ENCODE measurements at places on chromosomes 2 and 18.
A peak's percentile ranks its signal among the peaks of the same experiment; 100 is the strongest.

- no peak for DNase-seq
Observed at GRCh38 chr2:168678153-168678853, 124.1 kb upstream of the NOSTRIN start.

GRCh38 chr18:43751203-43751602 is 473.9 kb upstream of the SYT4 start:
- no peak for DNase-seq

- DNase-seq: no peak
Observed at GRCh38 chr2:241009601-241010530, 11.4 kb downstream of the SNED1 start.

- DNase-seq: no peak
Observed at GRCh38 chr2:46119453-46119852, 177.8 kb upstream of the EPAS1 start.

DNA sequence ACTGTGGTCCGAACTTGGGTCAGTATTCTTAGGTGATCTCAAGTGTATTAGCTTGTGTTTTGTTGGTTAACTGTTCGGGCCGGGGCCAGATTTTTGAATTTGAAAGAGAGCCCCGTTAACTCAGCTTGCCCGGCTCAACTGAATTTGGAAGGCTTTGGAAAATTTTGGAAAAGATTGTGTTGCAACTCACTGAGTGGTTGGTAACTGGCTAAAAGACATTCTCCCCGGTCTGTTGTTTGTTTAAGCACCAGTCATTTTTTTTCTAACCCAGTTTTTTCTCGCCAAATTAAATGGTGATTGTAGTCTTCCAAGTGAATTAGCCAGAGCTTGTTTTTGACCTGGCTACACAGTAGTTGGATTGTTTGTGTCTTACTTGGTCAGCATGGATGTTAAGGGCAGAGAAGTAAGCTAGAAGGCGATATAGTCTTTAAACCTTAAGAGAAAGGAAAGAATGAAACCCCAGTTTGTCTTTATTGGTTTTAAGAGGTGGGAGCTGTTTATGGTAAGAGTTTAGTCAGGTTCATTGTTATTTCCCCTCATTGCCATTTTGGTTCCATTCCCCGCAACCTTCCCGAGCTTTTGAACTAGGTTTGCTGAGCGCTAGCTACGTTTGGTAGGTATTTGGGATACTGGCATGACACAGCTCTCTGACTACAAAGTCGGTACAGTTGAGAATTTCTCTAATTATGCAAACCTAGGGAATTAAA is 2.4 kb downstream of the MAP4K4 start:
- DNase-seq: no peak

DNA sequence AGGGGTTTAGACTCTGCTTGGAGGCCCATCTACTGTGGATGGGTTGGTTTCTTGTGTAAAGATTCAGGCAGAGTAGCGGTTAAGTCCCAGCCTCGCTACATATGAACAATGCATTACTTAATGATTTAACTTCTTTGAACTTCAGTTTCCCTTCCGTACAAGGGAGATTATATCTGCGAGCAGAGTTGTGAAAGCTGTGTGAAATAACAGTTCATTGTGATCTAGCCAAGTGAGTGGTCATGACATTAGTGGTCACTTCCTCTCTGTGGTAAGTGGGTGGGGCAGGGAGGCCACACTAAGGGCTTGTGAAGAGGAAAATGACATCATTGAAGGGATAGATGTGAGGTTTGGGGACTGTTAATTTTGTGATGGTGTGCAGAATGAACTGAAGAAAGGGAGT is 14.1 kb upstream of the MEX3C start:
- no peak for DNase-seq

GRCh38 chr2:48445091-48445725 is 84.7 kb upstream of the STON1 start:
- no peak for DNase-seq

DNA sequence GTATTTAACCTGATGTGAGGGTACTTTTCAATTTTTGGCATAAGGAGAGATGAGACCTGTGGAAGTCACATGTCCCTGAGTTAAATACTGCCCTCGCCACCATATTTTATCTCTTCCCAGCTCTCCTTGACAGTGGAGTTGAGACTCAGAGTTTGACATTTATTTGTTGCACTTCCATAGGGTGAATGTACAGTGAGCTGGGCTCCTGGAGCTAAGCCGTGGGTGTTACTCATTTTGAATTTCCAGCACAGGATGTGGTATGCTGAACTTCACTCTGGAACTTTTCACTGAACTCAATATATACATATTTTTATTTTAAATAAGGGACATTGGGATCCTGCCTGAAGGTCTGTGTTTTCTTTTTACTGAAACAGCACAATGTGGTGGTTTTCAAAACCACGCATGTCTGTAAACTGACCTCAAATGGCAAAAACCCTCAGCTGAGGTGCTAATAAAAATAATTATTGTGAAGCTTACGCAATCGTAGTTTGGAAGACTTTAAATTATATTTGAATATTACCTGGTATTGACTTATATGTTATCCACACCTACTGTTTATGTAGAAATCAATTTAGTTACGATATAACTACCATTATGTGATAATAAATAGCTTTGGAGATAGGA is 12.1 kb downstream of the RNF144A start:
- no peak for DNase-seq

- DNase-seq: no peak
Observed at GRCh38 chr2:181822097-181822496, 69.4 kb upstream of the ITPRID2 start.

GRCh38 chr2:10490806-10491291 is 42.7 kb upstream of the ODC1 start:
- DNase-seq: no peak

GRCh38 chr2:179422037-179422643 is 157.5 kb upstream of the SESTD1 start:
- peak; percentile 11 for DNase-seq

DNA sequence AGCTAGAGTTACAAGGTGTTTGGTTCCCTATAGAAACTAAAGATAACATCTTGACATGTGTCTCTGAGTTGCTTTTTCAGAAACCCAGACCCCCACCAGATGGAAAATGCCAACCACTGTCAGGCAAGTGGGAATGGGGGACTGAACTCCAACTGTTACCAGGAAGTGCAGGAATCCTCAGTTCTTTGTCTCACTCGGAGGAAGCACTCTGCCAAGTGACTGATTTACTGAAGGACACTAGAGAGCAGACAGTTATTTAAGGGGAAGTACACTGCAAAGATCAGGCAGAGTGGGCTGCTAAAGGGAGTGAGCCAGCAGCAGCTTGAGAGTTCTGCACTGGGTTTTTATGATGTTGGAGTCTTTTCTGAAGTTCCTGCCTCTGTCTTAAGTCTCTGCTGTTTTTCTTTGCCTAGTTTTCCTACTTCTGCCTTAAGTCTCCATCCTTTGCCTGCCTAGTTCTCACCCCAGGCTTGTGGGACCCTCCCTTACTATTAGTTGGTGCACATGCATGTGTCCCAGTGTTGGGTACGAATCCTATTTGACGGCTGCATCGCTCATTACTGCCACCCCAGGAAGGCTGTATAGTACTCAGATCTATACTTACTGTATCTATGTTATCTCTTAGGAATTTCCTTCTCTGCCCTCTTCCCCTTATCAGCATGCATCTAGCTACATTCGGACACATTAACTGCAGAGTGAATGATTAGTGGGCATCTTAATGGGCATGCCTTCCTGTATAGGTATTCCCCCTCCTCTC is 97.1 kb downstream of the TEX51 start:
- DNase-seq: no peak

GRCh38 chr2:3585261-3586109 is 9.4 kb upstream of the COLEC11 start:
- DNase-seq: no peak

- no peak for DNase-seq
Observed at GRCh38 chr2:29226375-29226774, 111.2 kb downstream of the CLIP4 start.

DNA sequence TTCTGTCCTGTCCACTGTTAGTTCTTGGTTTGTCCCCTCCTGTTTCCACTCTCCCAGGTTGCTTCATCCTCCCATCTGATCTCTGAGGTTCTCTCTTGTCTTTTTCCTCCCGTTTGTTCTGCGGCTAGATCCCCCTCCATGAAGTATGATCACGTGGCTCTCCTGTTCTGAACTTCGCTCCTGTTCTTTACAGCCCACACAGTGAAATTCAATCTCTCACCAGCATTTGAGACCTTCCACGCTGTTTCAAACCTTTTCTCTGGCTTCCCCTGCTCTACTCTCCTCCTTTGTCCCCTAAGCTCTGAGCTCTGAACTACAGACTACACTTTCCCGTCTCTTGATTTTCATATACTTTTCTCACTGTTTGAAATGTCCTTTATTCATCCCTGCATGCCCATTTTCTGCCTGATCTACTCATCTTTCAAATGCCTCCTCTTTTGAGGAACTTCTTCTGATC is 83.5 kb downstream of the OSBPL6 start:
- no peak for DNase-seq

DNA sequence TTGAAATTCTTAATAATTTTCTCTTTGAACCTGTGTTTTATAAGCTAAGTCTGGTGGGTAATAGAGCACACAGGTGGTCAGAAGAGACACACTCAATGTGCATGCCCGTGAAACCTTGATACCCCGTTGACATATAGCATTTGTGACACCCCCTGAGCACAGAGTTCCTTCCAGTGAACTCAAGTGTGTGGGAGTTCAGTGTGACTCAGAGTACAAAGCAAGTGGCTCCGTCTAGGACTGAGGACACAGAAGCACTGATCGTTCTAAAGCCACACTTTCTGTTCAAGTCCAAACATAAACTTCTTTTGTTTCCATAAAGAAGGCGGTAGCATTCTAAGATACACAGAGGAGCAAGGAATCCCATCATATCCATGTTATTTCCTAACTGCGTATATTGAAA is 523.6 kb downstream of the PID1 start:
- DNase-seq: no peak

GRCh38 chr2:190534310-190535120 is at the start of gene NEMP2:
TSS of gene NEMP2 (minus strand) at chr2:190534722. CDS start at chr2:190534655, 67 bp downstream.
- peak; percentile 78 for DNase-seq

GRCh38 chr18:57043241-57043640 is 103.6 kb upstream of the BOD1L2 start:
- no peak for DNase-seq

DNA sequence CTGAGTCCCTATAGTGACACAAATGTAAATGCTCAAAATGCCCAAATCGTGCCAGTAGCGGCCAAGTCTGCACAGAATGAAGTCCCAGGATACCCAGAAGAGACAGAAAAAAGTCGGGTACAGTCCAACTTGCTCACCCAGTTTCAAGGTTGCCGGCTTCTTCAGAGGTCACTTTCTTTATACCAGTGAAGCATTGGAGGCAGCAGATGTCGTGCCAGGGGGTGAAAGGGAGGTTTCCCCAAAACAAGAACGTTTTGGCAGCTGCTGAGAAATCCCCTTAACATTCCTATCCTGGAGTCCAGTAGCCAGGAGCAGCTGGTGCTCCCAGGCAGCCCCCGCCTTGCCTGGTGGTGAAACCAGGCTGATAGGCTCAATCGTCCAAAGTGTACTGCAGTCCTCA is 58.1 kb upstream of the MCFD2 start:
- no peak for DNase-seq

GRCh38 chr18:69725009-69725408 is 222.7 kb downstream of the CD226 start:
- no peak for DNase-seq

GRCh38 chr2:101476605-101477208 is 1.8 kb upstream of the RFX8 start:
- no peak for DNase-seq

DNA sequence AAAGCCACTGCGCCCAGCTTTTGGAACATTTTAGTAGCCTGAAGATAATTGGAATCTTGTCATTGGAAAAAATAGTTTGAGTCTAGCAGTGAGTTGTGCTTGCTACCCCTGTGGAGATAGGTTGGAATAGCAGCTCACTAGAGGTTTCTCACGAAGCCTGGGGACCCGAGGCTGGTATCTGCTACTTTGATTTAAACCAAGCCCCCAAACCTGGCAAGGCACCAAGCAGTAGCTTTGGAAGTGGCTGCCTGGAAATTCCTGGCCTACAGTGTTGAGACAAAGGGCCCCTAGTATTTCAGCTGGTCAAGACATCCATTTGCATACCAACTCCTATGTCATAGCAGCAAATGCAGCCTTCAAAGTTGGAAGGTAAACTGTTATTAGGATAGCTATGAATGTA is 42.1 kb downstream of the NOP58 start:
- no peak for DNase-seq
